Mucosa of gallbladder (tissue), 1 donor: ENCODE measurements at places on chromosomes 4 and X. TPM values are rescaled to one million over a fixed set of nuclear protein-coding genes. Genes with fewer than 3 reads are reported as not detected.

ZCCHC18 gene
- 1.0 TPM for total RNA-seq

OTC gene
- 4.1 TPM for total RNA-seq

IGFBP7 gene
- total RNA-seq = 1,557 TPM

PHEX gene
- total RNA-seq = 1.1 TPM

FRYL gene
- 54.1 TPM for total RNA-seq

KLHL13 gene
- 22.6 TPM for total RNA-seq

STARD8 gene
- 6.1 TPM for total RNA-seq

PHOX2B gene
- 0.26 TPM for total RNA-seq

MAOB gene
- 40.9 TPM for total RNA-seq

HPGD gene
- 37.2 TPM for total RNA-seq

SCML1 gene
- 6.1 TPM for total RNA-seq
